NCI-H2029 (cell line): ENCODE measurements at places on chromosomes 5 and 9.

- no peak for DNase-seq
Observed at GRCh38 chr5:38051711-38052511, 206.4 kb upstream of the EGFLAM start.

DNA sequence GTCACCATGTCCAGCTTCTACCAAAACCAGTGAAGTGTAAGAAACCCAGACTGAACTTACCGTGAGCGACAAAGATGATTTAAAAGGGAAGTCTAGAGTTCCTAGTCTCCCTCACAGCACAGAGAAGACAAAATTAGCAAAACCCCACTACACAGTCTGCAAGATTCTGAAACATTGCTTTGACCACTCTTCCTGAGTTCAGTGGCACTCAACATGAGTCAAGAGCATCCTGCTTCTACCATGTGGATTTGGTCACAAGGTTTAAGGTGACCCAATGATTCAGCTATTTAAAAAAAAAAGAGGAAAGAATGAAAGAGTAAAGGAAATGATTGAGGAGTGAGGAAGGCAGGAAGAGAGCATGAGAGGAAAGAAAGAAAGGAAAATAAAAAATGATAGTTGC, 19.8 kb downstream of the IL7R start:
- DNase-seq: no peak

DNA sequence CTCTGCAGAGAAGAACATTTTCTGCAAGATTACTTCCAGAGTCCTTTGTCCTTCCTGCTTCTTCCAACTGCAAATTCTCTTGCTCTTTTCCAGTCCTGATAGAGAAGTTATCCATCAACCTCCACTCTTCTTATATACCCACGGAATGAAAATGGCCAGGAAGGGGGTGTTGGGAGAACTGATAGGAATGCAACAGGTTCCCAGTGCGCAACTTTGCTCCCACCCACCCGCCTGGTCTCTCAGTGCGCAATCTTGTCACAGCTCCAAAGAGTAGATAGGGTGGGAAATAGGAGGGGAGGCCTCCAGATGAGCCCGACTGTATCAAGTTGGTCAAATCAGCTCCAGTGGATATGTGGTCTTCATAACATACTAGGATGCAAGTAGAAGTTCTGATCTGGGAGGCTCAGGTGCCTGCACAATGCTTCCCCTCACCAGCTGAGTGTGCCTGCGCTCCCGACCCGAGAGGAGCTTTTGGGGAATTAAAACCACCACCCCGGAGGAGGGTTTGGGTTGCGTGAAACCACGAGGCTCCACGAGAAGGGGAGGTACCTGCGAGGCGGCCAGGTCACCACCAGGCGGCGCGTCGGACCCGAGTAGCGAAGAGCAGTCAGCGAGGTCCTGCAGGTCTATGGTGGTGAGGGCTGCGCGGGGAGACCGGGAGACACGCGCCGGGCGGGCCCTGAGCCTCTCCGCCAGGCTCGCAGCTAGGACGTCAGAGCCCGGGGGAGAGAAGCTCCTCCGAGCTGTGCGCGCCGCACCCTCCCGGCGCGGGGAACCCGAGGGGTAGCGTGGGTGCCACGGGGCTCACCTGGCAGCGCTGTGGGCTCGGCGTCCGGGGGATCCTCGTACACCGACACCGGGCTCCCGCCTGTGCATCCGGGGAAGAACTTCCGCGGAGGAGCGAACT, 835 bp downstream of the MCIDAS start:
- DNase-seq: peak; percentile 61

DNA sequence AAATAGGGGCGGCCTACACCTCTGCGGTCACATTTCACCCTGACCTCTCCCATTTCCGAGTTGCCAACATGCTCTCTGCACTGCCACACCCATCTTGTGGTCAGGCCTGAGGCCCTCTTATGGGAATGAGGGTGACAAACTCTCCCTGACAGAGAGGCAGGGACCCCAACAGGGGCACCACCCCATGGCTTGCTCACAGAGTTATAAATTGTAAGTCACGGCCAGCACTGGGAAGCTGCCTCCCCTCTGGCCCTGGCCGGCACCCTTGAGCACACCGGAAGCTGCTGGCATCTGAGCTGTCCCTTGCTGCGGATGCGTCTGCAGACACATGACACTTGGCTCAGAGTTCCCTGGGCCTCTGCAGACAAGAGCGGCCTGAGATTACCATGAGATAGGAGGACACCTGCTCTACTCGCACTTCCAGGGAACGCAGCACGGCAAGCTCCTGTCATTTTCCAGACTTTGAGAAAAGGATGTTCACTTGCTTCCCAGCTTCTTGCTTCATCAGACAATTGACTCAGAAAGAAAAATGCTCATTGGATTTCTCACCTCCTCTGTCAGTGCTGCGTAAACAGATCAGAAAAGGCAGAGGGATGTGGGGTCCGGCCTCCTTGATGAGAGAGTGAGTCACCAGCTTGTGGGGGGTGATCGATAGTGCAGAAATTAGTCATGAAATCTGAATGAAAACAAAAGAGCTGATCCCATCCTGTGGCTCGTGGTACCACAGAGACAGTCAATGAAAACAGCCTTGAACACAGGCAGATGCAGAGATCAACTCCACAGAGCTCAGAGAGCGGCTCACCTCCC, 269.8 kb downstream of the SYK start:
- DNase-seq: no peak

DNA sequence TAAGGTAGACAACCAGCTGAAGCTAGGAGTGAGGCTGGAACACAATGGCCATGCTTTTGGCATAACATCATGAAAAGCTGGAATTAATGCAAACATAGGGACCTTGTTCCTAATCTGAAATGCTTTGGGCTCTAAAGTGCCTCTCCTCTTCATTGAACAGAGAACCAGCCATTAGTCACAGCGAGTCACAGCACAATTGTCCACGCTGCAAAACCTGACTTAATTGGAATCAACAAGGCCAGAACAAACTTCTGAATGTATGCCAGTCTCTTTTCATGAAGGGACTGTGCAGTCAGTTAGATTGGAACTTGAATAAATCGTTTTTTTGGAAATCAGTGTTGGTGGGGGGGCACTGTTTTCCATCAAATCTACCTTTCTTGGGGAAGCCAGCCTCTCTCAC, 96.5 kb downstream of the JAKMIP2 start:
- no peak for DNase-seq
